ENCODE measurements at places on chromosomes 7 and 10.

- DNase-seq: no peak
Measured at GRCh38 chr7:112584290-112584689, 103.5 kb downstream of the LSMEM1 start.

DNA sequence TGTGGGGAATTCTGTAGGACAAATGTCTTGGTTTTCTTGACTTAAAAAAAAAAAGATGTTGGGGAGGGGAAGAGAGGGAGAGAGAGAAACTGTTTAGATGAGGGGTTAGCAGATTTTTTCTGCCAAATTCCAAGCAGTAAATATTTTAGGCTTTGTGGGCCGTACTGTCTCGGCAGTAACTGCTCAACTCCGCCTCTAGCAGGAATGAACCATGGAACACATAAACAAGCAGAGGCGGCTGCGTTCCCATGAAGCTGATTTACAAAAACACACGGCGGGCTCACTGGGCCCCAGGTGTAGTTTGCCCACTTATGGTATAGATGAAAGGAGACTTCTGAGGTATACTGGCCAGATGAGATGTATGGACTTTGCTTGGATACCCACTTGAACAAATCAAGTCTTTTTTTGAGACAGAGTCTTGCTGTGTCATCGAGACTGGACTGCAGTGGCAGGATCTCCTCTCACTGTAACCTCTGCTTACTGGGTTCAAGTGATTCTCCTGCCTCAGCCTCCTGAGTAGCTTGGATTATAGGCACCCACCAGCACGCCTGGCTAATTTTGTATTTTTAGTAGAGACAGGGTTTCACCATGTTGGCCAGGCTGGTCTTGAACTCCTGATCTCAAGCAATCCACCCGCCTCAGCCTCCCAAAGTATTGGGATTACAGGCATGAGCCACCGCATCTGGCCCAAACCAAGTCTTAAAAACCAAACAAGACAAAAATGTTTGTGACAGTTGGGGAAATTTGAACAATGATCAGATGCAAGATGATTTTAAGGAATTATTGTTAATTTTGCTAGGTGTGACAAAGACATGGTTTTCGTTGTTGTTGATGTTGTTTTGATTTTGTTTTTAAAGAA is 9.7 kb upstream of the ADAMTS14 start:
- no peak for DNase-seq

DNA sequence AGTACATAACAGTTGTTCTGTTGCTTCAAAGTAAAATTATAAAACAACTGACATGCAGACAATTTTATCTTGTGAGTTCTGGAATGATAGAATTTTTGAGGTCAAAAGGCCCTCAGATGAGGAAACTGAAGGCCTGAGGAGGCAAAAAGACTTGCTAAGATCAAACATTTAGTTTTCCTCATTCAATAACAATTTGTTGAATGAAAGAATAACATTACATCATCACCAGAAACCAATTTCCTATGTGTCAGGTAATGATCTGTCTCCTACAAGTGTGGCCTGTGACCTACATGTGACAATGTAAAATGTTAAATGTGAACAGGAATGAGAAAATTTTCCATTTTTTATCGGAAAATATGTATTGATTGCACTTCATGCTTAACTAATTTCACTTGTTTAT is 16.6 kb upstream of the ASB4 start:
- DNase-seq: no peak

GRCh38 chr7:35722054-35722849 is 27.3 kb upstream of the HERPUD2 start:
- DNase-seq: no peak

GRCh38 chr10:90871279-90871765 is 452 bp upstream of the RPP30 start:
- DNase-seq: peak; percentile 88

DNA sequence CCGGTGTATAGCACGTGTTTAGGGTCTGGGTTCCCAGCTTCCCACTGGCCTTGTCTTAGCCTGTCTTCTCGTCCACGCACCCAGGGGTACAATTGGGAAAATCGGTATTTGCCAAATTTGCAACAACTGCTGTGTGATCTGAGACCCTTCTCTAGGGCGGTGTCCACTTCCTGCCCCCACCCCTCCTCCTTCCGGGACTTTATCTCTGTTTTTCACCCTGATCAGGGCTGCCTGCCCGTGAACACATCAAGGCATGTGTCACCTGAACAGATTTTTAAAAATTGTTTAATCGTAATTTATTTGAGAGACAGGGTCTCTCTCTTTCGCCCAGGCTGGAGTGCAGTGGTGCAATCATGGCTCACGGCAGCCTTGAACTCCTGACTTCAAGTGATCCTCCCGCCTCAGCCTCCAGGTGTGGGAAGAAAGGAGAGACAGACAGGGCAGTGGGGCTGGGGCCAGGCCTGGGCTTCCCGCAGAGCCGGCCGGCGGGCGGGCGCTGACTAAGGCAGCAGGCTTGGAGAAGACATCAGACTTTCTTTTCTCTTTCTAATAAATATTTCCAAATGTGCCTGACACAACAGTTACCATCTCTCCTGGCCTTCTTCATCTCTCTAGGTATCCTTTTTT is 27.5 kb downstream of the ELFN1 start:
- no peak for DNase-seq

DNA sequence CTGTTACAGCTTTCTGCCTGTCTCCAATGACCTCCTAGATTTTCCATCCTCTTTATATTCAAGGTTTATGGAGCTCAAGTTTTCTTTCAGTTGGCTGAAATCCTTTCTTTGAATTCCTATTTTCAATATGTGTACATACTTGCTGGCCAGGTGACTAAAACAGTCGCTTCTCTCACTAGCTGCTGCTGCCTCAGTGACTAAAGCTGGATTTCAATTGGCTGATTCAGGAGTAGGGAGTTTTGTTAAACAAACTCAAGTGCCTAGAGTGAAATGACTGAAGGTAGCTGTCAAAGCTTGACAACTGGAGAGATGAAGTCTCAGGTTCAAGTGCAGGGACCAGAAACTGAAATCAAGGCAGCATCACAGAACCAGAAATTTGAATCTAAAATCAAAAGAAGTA is 6.7 kb upstream of the POLR1F start:
- no peak for DNase-seq

GRCh38 chr7:130070861-130071622 is 708 bp downstream of the KLHDC10 start:
- DNase-seq: no peak

DNA sequence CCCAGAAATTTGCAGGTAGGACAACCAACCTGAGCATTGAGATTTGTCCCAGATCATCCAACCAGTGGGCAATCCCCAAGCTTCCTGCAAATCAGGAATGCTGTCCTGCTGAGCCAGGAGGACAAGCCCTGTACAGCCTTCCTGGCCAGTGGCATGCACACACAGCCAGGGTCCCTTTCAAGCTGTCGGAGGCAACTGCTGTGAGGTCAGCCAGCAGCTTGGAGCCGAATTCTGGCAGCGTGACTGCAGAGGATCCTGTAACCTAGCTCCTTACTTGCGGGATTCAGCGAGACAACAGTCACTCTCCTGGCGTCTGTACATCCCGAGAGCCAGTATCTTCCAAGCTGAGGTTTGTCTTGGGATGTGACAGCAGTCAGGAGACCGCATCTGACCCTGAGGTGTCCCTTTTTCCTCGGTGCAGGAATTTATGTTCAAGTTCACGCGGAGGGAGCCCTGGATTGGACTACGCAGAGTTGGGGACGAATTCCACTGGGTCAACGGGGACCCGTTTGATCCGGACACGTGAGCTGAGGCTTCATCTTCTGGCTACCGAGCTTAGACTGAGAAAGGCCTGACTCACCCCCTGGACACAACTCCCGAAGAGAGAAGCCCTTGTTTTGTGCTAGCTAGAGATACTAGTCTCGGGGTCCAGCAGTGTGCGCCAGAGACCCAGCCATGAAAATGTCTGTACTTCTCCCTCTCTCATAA is 18.3 kb downstream of the CLEC2L start:
- no peak for DNase-seq

GRCh38 chr10:117486606-117487005 is 55.9 kb upstream of the EMX2 start:
- DNase-seq: no peak

- no peak for DNase-seq
Measured at GRCh38 chr7:7395785-7396184, 139.9 kb downstream of the COL28A1 start.

- DNase-seq: no peak
Measured at GRCh38 chr10:22319980-22320558, 830 bp upstream of the BMI1 start.

DNA sequence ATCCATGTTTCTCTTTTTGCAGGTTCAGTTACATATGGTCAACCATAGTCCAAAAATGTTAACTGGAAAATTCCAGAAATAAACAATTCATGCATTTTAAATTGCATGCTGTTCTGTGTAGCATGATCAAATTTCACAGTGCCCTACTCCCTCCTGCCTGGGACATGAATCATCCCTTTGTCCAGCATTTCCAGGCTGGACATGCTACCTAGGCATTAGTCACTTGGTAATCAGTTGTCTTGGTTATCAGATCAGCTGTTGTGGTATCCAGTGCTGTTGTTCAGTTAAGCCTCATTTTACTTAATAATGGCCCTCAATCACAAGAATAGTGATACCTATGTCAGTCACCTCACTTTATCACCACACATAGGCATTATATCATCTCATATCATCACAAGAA is 7.3 kb upstream of the PNLIP start:
- DNase-seq: no peak

- DNase-seq: peak; percentile 82
Measured at GRCh38 chr7:22565315-22565811, 65.4 kb upstream of the STEAP1B start.

DNA sequence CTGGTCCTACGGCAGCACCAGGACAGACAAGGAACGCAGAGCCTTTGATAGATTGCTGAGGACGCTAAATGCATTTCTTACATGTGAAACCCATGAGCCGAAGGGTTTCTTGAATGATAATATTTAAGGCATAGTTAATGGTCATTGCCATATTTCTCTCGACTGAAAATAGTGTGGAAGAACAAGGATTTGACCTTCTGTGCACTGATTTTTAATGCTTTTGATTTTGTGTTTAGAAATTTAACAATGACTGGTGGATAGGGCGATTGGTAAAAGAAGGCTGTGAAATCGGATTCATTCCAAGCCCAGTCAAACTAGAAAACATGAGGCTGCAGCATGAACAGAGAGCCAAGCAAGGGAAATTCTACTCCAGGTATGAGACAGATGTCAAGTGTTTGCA is 150.8 kb downstream of the NSUN6 start:
- DNase-seq: no peak

GRCh38 chr7:104059103-104059502 is 69.6 kb upstream of the RELN start:
- no peak for DNase-seq

Measured in lung microvascular endothelial cell (primary cell).